Ascending aorta (tissue), 2 donors: ENCODE measurements at places on chromosomes 5 and 9. TPM values are rescaled to one million over a fixed set of nuclear protein-coding genes. Genes with fewer than 3 reads are reported as not detected.

DNA sequence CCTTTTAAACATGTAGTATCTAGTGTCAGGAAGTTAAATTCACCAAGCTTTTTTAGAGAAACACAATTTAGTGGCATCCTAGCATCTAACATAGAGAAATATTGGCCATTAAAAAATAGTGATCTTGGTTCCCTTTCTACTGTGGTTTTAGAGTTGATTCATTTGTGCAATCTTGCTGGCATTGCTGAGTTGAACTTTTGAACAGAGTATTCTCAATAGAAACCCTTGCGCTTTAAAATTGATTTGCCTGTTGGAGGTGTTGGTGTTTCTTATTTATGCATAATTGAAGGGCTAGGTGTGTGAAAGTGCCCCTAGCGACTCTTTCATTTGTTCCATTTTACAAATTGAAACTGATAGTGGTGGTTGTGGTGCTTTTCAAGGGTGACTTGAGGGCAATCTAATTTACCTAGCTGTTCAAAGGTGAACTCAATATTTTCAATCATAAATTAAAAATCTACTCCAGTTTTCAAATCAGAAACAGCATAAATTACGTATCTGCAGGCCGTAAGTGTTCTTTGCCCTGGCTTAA is 73.0 kb upstream of the MPDZ start:
- no peaks in the 10 kb centered on the region for H3K4me1 ChIP-seq
- H3K27ac ChIP-seq = no peak overlapping the region
- H3K4me3 ChIP-seq = no peak overlapping the region

- no peak overlapping the region for H3K4me3 ChIP-seq
- no peak for DNase-seq
- peaks cover 10% of the 10 kb centered on the region for H3K4me1 ChIP-seq
- peaks cover 8% of the 10 kb centered on the region for H3K36me3 ChIP-seq
- no peak overlapping the region for H3K27ac ChIP-seq
These were observed 74.0 kb upstream of the SLC25A51 start for GRCh38 chr9:37977851-37978480.

The NR2F1-AS1 gene
- 0.85 TPM for total RNA-seq

The MEGF10 gene
- 0.11 TPM for total RNA-seq

The JAKMIP2 gene
- total RNA-seq = not detected
